Fibroblast of skin of left quadriceps (primary cell): ENCODE measurements at places on chromosomes 16 and 17.

- DNase-seq = no peak
Measured at GRCh38 chr16:35102780-35103403, 1643.5 kb downstream of the TP53TG3F start.

- DNase-seq = no peak
Measured at GRCh38 chr16:15690296-15690695, 40.3 kb downstream of the NDE1 start.

DNA sequence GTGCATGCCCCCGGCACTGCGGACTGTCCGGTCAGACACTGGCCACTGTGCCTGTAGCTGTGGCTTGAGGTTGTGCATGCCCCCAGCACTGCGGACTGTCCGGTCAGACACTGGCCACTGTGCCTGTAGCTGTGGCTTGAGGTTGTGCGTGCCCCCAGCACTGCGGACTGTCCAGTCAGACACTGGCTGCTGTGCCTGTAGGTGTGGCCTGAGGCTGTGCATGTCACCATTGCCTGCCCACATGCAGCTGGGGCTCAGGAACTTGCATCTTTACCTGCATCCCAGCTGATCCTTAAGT lies 5.2 kb downstream of the MTHFSD start:
- DNase-seq = no peak

GRCh38 chr17:80955671-80956280 lies 35.9 kb upstream of the CHMP6 start:
- no peak for DNase-seq

DNA sequence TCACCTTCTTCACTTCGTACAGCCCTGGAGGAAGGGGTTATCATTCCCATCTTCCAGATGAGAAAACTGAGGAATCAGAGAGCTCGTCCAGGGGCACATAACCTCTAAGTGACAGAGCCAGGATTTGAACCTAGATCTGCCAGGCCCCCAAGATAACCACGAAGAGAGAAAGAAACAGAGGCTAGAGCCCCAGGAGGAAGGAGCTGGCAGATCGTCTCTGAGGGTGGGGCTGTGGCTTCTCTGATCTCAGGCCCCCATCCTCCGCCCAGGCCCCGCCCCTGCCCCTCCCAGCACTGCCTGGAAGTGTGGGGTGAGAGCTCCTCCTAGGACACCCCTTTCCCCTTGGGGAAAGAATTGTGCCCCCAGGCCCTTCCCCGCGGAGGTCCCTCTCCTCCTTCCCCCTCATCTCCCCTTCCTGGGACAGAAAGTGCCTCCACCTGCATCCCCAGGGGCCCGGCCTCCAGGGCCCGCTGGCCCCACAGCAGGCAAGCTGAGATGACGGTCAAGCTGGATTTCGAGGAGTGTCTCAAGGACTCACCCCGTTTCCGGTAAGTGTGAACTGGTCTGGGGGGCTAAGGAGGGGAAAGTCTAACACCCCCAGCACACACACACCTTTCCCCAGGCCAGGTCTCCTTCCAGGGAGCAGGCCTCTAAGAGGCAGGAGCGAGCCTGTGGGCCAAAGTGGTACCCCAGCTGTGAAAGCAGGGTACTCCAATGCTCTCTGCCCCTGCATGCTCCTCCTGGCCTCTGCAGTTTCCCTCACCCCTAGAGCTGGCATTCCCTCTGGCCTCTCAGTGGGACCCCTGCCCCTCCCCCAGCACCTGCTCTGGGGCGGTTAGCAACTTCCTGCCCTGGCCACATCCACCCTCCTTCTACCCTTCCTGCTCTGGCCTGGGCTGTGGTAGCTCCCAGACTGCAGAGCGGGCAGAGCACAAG lies at the start of gene ACAP1:
TSS of gene ACAP1 (plus strand) at position 290 of the 936 bp plus-strand sequence. CDS start at position 496, 206 bp downstream.
- DNase-seq = no peak

- no peak for DNase-seq
Measured at GRCh38 chr16:75624921-75625334, 1.8 kb upstream of the ADAT1 start.

GRCh38 chr17:60383379-60383778 lies 8.6 kb downstream of the USP32 start:
- DNase-seq = no peak

DNA sequence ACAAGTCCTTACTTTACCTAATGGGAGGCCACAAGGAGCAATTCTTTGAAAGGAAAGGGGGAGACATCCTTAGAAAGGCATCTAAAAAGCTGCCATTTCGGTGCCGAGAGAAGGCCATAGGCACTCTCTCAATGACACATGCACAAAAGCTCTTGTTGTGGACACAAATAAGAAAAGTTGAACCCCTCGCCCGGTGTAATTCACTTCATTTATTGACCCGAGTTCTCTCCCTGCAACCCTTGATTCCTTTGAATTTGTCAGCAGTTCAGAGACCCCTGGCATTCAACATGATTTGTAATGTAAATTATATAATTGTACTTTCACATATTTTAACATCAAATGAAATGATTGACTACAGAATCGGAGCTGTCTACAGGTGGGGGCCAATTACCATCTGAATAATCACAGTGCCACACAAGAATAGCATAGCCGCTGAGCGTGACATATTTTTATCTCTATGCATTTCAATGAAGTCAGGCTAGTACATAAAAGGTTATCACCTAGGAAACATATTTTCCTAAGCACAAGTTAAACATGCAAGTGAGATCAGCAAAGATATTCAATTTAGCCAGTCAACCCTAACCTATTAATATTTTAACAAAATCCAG lies 66.7 kb downstream of the IRX6 start:
- DNase-seq = no peak

DNA sequence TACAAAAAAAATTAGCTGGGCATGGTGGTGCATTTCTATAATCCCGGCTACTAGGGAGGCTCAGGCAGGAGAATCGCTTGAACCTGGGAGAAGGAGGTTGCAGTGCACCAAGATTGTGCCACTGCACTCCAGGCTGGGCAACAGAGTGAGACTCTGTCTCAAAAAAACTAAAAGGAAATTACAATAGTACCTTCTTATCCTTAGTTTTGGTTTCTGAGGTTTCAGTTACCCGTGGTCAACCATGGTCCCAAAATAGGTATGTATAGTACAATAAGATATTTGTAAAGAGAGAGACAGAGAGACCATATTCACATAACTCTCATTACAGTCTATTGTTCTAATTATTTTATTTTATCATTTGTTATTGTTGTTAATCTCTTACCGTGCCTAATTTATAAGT lies 24.3 kb upstream of the MYH10 start:
- DNase-seq = no peak

DNA sequence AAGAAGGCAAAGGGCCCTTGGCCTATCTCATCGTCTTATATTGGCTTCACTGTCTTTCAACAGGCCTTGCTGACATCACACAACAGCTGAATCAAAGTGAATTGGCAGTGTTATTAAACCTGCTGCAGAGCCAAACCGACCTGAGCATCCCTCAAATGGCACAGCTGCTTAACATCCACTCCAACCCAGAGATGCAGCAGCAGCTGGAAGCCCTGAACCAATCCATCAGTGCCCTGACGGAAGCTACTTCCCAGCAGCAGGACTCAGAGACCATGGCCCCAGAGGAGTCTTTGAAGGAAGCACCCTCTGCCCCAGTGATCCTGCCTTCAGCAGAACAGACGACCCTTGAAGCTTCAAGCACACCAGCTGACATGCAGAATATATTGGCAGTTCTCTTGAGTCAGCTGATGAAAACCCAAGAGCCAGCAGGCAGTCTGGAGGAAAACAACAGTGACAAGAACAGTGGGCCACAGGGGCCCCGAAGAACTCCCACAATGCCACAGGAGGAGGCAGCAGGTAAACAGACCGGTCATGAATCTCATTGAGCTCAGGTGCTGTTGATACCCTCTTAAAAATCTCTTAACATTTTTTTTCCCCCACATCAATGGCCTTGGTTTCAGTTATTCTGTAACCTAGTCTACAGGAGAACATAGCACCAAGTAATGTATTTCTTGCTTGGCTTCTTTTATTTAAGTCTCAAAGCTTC lies 64.7 kb downstream of the CDK12 start:
- DNase-seq = no peak

GRCh38 chr17:59331929-59332748 lies 684 bp downstream of the YPEL2 start:
- no peak for DNase-seq

- DNase-seq = no peak
Measured at GRCh38 chr16:58506241-58507194, 6.6 kb downstream of the NDRG4 start.
